ENCODE measurements at places on chromosomes 7 and 10. TPM values are rescaled to one million over a fixed set of nuclear protein-coding genes. Genes with fewer than 3 reads are reported as not detected.

PNLIP gene
- total RNA-seq = 0.18 TPM

PDZD7 gene
- total RNA-seq = 1.2 TPM

FAM237B gene
- not detected for total RNA-seq

- no peaks in the 10 kb centered on the region for H3K4me1 ChIP-seq
- DNase-seq = no peak
- no peaks in the 10 kb centered on the region for H3K27me3 ChIP-seq
- H3K4me3 ChIP-seq = no peak overlapping the region
- peaks cover 23% of the 10 kb centered on the region for H3K36me3 ChIP-seq
These were observed 91.0 kb downstream of the BTAF1 start for GRCh38 chr10:92014620-92015019.

GIMAP6 gene
- 18.7 TPM for total RNA-seq

DNA sequence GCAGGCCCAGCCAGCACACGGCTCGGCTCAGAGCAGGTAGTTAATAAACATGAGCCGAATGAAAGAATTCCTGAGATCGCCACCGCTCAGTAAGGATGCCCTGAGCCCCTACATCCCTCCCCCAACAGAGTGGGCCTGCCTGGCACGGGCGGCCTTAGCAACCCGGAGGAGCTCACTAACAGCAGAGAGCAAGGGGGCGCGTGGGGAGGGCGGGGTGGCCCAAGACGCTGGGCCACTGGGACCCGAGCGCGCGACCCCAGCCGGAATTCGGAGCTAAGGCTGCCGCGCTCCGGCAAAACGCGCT lies 403 bp upstream of the ENO4 start:
- DNase-seq = no peak
- H3K27me3 ChIP-seq = peaks cover 22% of the 10 kb centered on the region
- peaks cover 12% of the 10 kb centered on the region for H3K4me1 ChIP-seq
- H3K27ac ChIP-seq = peak overlapping the region; percentile 38
- H3K36me3 ChIP-seq = no peaks in the 10 kb centered on the region
- peak overlapping the region; percentile 76 for H3K4me3 ChIP-seq

- H3K4me1 ChIP-seq = peaks cover 4% of the 10 kb centered on the region
- H3K27ac ChIP-seq = no peak overlapping the region
- H3K36me3 ChIP-seq = no peaks in the 10 kb centered on the region
- peaks cover under 1% of the 10 kb centered on the region for H3K27me3 ChIP-seq
- no peak overlapping the region for H3K4me3 ChIP-seq
These were observed 153.7 kb downstream of the RPS24 start for GRCh38 chr10:78187371-78187770.

RAB19 gene
- total RNA-seq = not detected

GRCh38 chr10:86730227-86730626 lies 26.2 kb upstream of the BMPR1A start:
- H3K27me3 ChIP-seq = peaks cover 11% of the 10 kb centered on the region
- peaks cover 27% of the 10 kb centered on the region for H3K36me3 ChIP-seq

INMT gene
- 15.7 TPM for total RNA-seq

COL28A1 gene
- total RNA-seq = 0.75 TPM

DNA sequence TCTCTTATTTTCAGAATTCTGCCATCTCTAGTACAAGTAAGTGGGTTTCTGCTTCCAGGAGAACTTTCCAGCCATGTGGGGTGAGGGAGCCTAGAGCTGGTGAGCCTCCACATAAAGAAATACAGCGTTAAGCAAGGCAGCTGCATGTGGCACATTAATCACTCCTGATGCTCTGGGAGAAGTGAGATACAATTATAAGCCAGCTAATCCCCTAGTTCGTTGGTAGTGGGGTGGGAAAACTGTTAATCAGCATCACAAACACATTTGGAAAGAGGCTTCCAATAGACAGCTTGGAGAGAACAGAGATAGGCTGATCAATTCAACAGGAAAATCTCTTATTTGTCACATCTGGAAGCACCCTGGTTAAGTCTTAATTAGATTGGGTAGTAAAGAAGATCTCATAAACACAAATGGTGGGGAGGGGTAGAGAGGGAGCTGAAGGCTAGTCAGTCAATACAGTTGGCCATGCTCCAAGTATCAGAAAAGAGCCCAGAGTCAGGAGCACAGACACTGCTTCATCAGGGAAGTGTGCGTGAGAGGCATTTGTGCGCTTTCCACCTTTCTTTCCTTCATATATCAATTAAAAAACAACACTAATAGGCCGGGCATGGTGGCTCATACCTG lies 130.6 kb downstream of the SORCS1 start:
- no peak for DNase-seq
- H3K27ac ChIP-seq = no peak overlapping the region
- H3K36me3 ChIP-seq = no peaks in the 10 kb centered on the region
- no peaks in the 10 kb centered on the region for H3K27me3 ChIP-seq

CACNA2D1 gene
- total RNA-seq = 73.7 TPM

DNA sequence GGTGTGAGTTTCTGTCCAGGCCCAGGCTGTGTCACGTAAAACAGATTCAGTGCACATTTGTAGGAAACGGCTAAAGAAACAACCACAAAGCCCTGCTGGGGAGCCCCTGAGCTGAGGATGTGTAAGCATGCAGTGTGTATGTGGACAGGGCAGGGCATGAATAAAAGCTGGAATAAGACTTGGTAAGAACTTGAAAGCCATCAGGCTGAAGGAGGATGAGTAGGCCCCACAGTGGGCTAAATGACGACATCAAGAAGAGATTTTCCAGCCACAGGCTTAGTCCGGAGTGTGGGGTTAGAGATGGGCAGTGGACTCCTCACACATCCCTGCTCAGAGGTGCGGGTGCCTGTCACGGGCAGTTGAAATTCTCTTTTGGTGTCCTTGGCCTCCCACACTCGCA lies 270.7 kb upstream of the BMPER start:
- H3K4me3 ChIP-seq = no peak overlapping the region
- no peak overlapping the region for H3K27ac ChIP-seq
- no peak for DNase-seq
- no peaks in the 10 kb centered on the region for H3K27me3 ChIP-seq
- no peaks in the 10 kb centered on the region for H3K4me1 ChIP-seq

OGDHL gene
- 0.31 TPM for total RNA-seq

DNA sequence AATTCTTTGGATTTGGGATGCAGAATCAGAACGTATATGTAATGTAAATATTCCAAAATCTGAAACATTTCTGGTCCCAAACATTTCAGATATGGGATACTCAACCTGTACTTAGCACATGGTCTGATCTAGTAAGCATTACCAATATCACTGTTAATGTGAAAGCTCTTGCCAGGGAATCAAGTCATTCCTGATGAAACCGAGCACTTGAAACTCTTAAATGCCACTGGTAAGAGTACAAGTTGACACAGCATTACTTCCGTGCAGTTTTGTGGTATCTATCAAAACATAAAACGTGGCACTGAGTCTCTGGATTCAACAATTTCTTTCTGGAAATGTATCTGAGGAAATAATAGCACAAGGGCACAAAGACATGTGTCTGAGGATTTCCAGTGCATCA lies 155.7 kb downstream of the RTKN2 start:
- H3K4me3 ChIP-seq = no peak overlapping the region
- H3K36me3 ChIP-seq = no peaks in the 10 kb centered on the region
- peaks cover 5% of the 10 kb centered on the region for H3K4me1 ChIP-seq
- DNase-seq = no peak
- H3K27ac ChIP-seq = no peak overlapping the region
- H3K27me3 ChIP-seq = no peaks in the 10 kb centered on the region

DNA sequence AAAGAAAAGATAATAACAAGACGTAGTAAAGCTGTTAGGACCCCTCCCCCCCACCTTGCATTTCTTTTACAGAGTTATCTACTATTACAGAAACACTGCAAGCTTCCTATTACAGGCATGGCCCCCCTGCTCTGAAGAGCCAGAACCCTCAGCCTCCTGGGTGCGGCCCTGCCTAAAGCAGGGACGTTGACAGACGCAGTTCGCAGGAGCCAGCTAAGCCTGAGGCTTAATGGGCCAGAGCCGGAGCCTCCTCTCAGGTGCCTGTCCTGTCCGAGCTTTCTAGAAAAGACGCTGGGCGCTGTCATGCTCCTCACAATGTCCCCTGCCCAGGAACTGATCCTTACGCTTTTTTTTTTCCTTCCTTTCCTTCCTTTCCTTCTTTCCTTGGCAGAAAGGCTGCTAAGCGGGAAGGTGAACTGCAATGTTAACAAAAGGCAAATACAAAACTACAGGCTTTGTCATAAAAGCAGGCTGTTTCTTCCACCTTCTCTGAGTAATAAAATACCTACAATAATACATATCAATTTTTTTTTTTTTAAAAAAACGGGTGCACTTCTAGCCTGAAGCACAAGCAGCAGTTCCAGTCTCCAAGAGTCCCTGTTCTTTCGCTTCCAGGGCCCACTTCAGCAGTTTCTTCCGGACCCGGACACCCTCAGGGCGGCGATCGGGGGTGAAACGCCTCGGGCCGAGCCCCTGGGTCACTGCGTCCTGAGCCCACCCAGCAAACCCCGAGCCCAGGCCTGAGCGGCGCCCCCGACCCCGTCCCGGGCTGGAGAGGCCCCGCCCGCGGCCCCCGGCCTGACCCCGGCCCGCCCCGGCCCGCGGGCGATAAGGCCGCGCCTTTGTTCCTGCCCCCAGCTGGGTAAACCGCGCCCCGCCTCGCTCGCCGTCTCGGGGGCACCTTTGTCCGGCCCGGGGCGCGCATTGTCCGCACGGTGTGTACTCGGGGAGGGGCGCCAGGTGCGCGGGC lies 11.2 kb downstream of the MNX1 start:
- peaks cover 11% of the 10 kb centered on the region for H3K4me1 ChIP-seq
- H3K36me3 ChIP-seq = no peaks in the 10 kb centered on the region
- H3K27ac ChIP-seq = no peak overlapping the region
- no peak overlapping the region for H3K4me3 ChIP-seq
- H3K27me3 ChIP-seq = peaks cover 89% of the 10 kb centered on the region

DNA sequence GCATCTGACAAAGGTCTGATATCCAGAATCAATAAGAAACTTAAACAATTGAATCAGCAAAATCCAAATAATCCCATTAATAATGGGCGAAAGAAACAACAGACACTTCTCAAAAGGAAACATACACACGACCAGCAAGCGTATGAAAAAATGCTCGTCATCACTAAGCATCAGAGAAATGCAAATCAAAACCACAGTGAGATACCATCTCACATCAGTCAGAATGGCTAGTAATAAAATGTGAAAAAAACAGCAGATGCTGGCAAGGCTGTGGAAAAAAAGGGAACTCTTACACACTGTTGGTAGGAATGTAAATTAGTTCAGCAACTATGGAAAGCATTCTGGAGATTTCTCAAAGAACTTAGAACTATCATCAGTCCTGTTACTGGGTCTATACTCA lies 496.7 kb downstream of the SH2D4B start:
- no peaks in the 10 kb centered on the region for H3K36me3 ChIP-seq
- no peak overlapping the region for H3K4me3 ChIP-seq
- no peak for DNase-seq
- no peaks in the 10 kb centered on the region for H3K27me3 ChIP-seq
- H3K4me1 ChIP-seq = no peaks in the 10 kb centered on the region

HTR7 gene
- total RNA-seq = 0.18 TPM

- H3K27ac ChIP-seq = peak overlapping the region; percentile 1
- DNase-seq = no peak
- peaks cover 34% of the 10 kb centered on the region for H3K4me1 ChIP-seq
- no peaks in the 10 kb centered on the region for H3K27me3 ChIP-seq
These were observed 64.6 kb downstream of the CTBP2 start for GRCh38 chr10:125095776-125096175.

CLCN1 gene
- 1.1 TPM for total RNA-seq

DNA sequence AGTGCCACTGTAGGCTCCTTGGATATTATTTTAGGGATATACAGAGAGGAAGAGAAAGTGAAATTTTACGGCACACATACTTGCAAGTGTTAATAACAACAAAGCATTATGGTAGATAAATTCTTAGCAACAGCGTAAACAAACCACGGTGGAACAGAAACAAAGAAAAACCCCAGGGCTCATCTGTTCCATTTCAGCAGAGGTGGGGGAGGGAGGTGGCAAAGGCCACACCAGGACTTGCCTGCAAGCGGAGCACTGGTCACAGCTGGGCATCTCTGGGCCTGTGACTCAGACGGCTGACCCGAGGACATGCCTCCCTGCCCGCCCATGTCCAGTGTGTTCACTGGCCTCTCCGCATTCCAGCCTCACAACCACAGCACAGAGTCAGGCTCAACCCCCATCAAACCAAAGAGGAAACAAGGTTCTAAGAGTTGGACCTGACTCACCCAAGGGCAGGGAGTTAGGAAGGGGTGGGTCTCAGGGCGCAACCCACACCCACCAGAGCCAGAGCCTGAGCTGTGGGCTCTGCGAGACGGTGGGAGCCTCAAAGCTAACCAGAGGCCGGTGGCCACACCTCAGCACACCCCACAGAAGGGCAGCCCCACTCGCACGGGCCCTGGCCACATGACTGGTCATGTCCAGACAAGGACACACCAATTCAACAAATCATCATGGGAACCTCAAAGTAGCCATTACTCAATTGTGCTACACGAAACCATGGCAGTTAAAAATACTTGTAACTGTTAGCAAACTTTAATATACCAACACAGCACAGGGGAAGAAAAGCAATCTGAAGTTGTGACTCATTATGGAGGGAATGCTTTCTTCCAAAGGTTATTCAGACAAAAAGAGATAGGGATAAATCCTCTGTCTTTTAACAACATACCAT lies 10.7 kb downstream of the ESYT2 start:
- no peaks in the 10 kb centered on the region for H3K27me3 ChIP-seq
- DNase-seq = peak; percentile 92
- H3K36me3 ChIP-seq = no peaks in the 10 kb centered on the region

- H3K27ac ChIP-seq = no peak overlapping the region
- H3K4me3 ChIP-seq = no peak overlapping the region
- peaks cover 23% of the 10 kb centered on the region for H3K4me1 ChIP-seq
- H3K27me3 ChIP-seq = peaks cover 25% of the 10 kb centered on the region
- no peaks in the 10 kb centered on the region for H3K36me3 ChIP-seq
These were observed 84.7 kb downstream of the PAXIP1 start for GRCh38 chr7:154918266-154918665.

DNA sequence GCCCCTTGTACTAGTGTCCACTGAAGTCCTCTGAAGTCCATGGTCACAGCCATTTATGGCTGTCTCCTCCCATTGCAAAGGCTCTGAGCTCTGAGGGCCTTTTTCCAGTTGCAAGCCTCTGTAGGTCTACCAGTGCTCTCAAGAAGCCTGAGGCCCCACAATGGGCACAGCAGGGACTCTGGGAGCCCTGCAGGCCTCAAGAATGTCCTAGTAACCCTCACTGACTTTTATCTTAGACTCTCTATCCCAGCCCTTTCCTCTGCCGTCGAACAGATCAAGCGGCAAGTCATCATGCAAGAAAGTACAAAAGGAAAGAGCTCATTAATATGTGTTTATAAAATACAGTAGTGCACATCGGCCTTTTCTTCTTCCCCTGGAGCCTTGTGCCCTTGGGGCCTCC lies 23.4 kb downstream of the VWA2 start:
- H3K27ac ChIP-seq = no peak overlapping the region
- no peak overlapping the region for H3K4me3 ChIP-seq
- no peaks in the 10 kb centered on the region for H3K27me3 ChIP-seq
- no peaks in the 10 kb centered on the region for H3K36me3 ChIP-seq

- DNase-seq = no peak
- no peak overlapping the region for H3K4me3 ChIP-seq
- H3K36me3 ChIP-seq = no peaks in the 10 kb centered on the region
- peaks cover 7% of the 10 kb centered on the region for H3K4me1 ChIP-seq
These were observed 8.0 kb downstream of the OR9A2 start for GRCh38 chr7:143018931-143019330.
